ENCODE measurements at places on chromosomes 11 and 22. TPM values are rescaled to one million over a fixed set of nuclear protein-coding genes. Genes with fewer than 3 reads are reported as not detected.

The TUBA8 gene
- 8.2 TPM for total RNA-seq

The OR6A2 gene
- 0.41 TPM for total RNA-seq

The TBC1D10A gene
- 18.0 TPM for total RNA-seq

The MPZL2 gene
- 16.9 TPM for total RNA-seq

The ZBTB16 gene
- total RNA-seq, result 31.9 TPM
